Left lobe of liver (tissue), 2 donors: ENCODE measurements at places on chromosomes 7 and 10. TPM values are rescaled to one million over a fixed set of nuclear protein-coding genes. Genes with fewer than 3 reads are reported as not detected.
A peak's percentile ranks its signal among the peaks of the same experiment; 100 is the strongest.

DNA sequence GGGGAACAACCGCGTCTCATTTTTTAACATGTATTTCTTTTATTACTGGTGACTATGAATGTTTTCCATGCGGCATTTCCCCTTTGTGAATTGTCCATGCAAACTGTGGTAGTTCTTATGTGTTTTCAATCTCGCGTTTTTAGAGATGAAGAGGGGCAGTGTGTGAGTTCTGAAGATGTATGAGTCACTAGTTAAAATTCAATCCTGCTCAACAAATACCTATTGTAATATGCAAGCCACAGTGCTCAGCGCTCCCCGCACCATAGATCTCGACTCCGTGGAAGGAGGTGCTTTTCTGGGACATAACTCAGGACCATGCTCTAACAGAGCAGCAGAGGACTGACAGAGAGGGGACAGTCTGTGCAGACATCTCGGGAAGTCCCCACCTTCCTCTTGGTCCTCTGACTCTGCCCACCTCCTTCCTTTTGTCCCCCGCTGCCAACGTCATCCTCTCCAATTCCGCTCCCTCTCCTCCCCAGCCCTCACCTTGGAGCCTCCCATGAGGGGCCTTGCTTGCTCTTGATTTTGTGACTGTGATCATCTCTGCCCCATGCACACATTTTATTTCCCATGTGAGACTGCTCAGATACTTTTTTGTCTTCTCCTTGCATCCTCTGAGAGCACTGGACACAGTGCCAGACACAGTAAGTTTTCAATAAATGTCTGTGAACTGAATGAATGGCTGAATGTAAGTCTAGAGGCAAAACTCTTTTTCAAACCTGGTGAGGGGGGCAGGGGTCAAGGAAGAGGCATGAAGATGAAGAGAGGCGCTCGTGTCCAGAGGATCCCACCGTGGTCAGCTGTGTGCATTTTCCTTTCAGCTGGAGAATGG lies 42.7 kb upstream of the PLEKHA1 start:
- no peak for DNase-seq

DNA sequence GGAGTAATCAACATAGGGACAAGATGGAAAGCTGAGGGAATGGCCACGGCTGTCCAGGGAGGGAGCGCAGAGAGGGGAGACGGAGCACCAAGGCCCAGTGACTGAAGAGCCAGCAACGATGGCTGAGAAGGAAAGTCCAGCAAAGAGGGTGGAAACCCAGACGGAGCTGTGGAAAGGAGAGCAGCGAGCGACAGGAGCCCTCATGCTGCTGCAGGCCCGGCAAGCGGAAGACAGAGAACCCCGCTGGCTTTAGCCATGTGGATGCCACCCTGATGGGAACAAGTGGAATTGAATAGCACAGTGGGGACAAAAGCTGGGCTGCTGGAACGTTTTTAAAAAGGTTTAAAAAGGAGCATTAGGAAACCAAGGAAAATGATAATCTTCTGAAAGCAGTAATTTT lies 82.9 kb upstream of the DDC start:
- DNase-seq: peak; percentile 34

DNA sequence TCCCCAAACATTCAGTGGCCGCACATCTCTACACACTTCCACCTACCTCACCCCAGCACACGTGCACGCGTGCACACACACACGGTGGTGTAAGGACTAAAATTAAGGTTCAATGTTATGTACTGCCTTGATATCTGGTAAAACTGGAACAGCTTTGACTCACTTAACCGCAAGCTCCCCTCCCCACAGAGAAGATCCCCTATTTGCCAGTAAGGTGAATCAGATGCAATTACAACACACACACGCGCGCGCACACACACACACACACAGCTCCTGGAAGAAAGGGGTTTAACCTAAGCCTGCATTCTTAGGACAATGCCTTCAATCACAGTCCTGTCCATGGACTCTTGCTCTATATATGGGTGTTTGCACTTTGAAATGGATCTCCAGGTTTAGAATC lies 25.5 kb upstream of the VPS41 start:
- DNase-seq: no peak

- DNase-seq: no peak
These were observed 84.3 kb downstream of the PRKAG2 start for GRCh38 chr7:151792636-151793035.

GRCh38 chr10:58806970-58807628 lies 294.4 kb downstream of the BICC1 start:
- no peak for DNase-seq

DNA sequence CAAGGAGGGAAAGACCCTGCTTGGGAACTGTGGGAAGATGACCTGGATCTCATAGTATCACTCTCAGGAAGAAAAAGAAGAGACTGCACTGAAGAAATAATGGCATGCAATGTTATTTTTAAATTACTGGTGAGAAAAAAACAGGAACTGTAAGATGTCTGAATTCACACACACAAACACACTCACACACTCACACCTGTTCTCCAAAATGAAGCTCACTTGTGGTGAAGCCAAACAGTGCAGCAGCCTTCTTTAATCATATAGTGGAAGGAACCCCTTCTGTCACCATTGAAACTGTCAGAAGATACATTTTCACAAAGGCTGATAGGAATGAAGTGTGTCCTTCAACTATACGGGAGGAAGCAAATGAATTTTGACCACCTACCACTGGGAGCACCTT lies 156.5 kb upstream of the GHITM start:
- DNase-seq: no peak

DNA sequence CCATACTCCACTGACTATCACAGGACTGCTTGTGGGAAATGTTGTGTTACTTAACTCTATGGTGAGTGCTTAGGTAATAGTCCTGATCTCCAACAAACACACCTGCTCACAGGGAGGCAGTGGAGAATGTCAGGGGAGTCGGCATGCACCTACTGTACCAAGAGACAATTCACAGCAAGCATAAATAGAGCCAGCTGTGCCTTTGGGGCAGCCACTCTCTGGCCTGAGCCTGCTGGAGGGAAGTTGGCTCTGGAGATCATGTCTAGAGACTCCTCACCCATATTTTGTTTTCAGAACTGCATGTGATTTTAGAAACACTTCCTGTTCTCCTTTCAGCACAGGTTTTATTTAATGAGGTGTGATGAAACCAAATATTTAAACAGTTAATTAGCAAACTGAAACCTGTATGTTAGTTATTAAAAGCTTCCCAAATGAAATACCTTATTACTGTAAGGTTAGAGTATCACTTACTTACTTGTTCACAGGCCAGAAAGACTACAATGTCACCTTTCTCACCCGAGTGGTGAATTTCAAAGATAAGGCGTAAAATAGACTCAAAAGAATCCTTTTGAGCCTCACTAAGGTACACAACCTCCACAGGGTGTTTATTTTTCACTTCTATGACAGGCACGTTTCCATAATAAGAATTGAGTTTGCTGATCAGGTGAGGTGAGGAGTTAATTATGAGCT lies 21.8 kb downstream of the DHX32 start:
- DNase-seq: no peak

DNA sequence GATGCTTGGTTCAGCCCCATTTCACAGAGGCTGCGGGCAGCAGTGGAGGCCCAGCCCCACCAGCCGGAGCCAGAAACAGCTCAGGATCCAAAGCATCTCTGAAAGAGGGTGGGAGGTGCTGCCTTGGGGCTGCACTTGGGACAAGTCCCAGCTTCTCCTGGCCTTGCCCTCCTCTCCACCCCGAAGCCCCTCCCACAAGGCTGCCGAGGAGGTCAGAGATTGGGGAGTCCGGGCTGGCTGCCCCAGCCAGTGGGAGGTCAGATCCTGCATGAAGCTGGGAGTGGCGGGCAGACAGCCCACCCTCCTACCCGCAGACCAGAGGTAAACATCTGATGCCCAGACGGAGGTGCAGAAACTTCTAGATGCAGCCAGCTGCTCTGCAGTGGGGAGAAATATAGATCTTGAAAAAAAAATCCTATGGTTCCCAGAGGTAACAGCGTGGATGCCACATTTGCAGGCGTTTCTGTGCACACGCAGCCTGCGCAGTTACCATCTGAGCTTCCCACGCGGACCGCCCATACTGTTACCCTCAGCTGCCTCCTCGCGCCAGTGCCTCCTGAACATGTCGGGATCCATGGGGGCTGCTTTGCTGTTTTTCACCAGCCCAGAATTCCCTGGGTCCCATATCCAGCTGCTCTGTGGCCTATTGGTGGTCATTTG lies 36.9 kb upstream of the GNA12 start:
- no peak for DNase-seq

- DNase-seq: peak; percentile 54
These were observed 1.7 kb upstream of the TNKS2 start for GRCh38 chr10:91796331-91797047.

DNA sequence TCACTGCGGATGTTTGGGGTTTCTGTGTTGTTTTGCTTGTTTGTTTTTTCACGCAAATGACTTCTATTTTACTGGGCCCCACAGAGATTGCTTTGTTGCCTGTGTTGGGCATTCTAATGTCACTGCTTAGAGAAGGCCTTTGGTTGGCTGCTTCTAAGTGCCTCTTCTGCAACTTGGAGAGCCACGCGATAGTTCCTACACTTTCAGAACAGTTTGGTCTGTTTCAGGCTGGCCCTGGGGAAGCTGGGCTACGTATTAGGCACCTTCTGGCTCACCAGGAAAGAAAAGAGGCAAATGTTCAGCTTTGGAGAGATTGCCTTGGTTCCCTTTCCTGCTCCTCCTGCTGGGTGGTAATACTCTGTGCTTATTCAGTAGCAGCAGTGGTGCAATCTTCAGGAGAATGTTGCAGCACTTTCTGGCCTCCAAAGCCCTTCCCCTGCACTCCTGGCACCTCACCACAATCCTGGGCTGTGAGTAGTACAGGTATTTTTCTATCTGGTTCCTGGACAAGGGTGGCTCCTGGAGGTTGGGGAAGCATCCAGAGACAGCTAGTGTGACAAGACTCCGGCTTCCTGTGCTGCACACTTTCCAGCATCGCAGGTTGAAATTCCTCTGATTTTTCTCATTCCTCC lies 1.2 kb downstream of the ANTXRL start:
- DNase-seq: peak; percentile 43

DNA sequence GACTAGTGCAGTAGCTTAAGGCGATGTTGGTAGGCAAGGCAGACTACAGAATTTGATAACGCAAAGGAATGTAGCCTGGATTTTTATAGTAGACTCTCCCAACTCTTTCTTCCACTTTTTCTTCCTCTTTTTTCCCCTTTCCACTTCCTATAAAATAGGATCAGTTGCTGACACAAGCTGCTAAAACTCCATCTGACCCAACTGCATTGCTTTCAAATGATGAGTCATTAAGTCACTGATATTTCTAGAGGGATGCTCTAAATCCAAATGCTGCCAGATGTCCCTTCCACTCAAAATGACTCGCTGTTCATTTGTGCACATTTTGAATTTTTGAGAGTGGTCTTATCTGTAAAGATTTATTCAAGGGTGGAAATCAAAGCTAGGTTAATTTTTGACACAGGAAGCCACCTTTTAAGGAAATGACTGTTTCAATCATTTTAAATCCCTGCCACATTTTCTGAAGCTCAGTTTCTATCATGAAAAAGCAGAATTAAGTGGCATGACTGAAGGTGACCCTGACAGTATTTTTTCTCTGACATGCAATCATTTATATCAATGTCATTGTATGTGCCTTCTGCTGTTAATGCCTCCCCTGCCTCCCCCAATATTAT lies 25.8 kb upstream of the SFMBT2 start:
- DNase-seq: no peak

DNA sequence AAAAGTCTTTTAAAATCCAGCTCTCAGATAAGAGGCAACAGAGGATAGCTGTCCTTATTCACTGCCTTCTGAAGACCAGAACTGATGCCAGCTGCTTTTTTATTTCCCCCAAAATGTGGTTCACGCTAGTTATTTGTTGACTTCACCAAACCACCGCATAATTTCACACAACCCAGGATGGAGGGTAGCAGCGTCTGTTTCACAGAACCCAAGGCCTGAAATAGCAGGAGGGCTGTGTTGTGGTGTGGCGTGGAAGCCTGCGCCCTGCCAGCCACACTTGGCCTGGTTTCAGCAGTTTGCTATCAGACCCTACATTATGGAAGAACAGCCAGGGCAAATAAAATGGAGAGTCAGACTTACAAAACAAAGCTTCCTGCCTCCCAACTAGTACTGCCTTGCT lies 155.4 kb downstream of the DYNC1I1 start:
- no peak for DNase-seq

GRCh38 chr10:9357471-9357870 lies 1303.0 kb downstream of the GATA3 start:
- DNase-seq: no peak

GRCh38 chr7:7185371-7185989 lies 3.1 kb downstream of the C1GALT1 start:
- DNase-seq: no peak

DNA sequence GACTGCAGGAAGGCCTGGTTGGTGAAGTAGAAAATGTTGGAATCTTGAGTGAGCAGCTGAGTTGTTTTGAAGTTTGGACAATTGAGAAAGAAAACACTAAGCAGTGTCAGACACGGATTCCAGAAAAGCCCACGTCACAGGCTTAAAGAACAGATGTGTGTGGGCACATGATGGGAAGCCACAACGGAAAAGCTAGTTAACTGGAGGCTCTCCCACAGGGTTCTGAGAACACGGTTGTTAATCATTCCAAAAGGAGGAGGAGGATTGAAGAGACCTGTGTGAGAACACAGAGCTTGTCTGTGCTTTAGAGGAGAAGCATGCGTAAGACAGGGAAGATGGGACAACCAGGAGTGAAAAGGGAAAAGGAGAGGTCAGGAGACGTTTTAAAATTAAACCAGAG lies 42.6 kb downstream of the SHH start:
- no peak for DNase-seq

- no peak for DNase-seq
These were observed 58.8 kb downstream of the TSPAN12 start for GRCh38 chr7:120799147-120799546.

- DNase-seq: no peak
These were observed 360.1 kb downstream of the TNS3 start for GRCh38 chr7:47221826-47222225.

- no peak for DNase-seq
These were observed 21.3 kb upstream of the LIPF start for GRCh38 chr10:88642963-88643362.

- no peak for DNase-seq
These were observed 57.3 kb upstream of the CAMK2B start for GRCh38 chr7:44382459-44383265.

- DNase-seq: no peak
These were observed 127.1 kb downstream of the GLRX3 start for GRCh38 chr10:130263289-130263688.

- no peak for DNase-seq
These were observed at the start of gene SLC18A2 for GRCh38 chr10:117240621-117241529. Gene SLC18A2, plus strand, starts transcription at chr10:117241114. Its CDS starts 580 bp downstream, at chr10:117241694.

The ADAM12 gene
- total RNA-seq: not detected

The COBL gene
- total RNA-seq: 38.3 TPM

The NKX2-3 gene
- 0.08 TPM for total RNA-seq

The NEBL gene
- total RNA-seq: 1.2 TPM

The ELN gene
- 8.1 TPM for total RNA-seq

The CTAGE8 gene
- total RNA-seq: 1.4 TPM

The NPC1L1 gene
- total RNA-seq: 21.1 TPM

The CALHM2 gene
- total RNA-seq: 3.6 TPM

The TIMM23B gene
- 10.4 TPM for total RNA-seq
